B cell (primary cell): ENCODE measurements at places on chromosomes 5 and 9. TPM values are rescaled to one million over a fixed set of nuclear protein-coding genes. Genes with fewer than 3 reads are reported as not detected.

- H3K27me3 ChIP-seq: no peaks in the 10 kb centered on the region
- H3K27ac ChIP-seq: no peak overlapping the region
- no peaks in the 10 kb centered on the region for H3K4me1 ChIP-seq
- no peaks in the 10 kb centered on the region for H3K36me3 ChIP-seq
- no peak overlapping the region for H3K4me3 ChIP-seq
Observed at GRCh38 chr9:14417237-14417636, 103.3 kb upstream of the NFIB start.

DNA sequence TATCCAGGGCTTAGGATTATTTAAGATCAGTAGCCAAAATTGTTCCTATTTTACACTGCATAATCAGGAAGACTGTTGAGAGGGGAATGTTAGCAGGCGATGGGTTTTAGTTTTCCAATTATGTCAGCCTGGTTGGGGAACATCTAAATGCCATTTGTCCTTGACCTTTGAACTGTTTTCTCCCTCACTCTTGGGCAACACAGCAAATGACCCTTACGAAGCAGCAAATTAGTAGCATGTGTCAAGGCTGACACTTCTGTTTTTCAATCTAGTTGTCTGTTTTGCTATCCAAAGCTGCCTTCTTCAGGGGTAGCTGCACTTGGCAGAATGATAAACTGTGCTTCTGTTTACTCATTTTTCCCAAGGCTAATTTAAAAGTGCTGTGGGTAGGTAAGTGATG, 78.0 kb upstream of the AGXT2 start:
- H3K4me1 ChIP-seq: no peaks in the 10 kb centered on the region
- DNase-seq: no peak
- no peak overlapping the region for H3K27ac ChIP-seq
- no peaks in the 10 kb centered on the region for H3K36me3 ChIP-seq

- DNase-seq: no peak
- no peaks in the 10 kb centered on the region for H3K36me3 ChIP-seq
- H3K27ac ChIP-seq: no peak overlapping the region
- H3K27me3 ChIP-seq: no peaks in the 10 kb centered on the region
- no peak overlapping the region for H3K4me3 ChIP-seq
Observed at GRCh38 chr9:136111190-136111589, 7.5 kb downstream of the TMEM250 start.

Gene TCF7
- 58.8 and 61.1 TPM in 2 replicates for total RNA-seq

Gene CCNH
- 120 and 137 TPM in 2 replicates for total RNA-seq
